ENCODE measurements at places on chromosomes 11 and 22.

- DNase-seq: no peak
Observed at GRCh38 chr22:33570110-33570509, 350.2 kb downstream of the LARGE1 start.

- DNase-seq: peak; percentile 72
Observed at GRCh38 chr22:32265882-32266767, 11.0 kb upstream of the SLC5A4 start.

- DNase-seq: no peak
Observed at GRCh38 chr11:86741839-86742805, 58.2 kb upstream of the PRSS23 start.

- DNase-seq: no peak
Observed at GRCh38 chr22:49328630-49329405, 498.9 kb downstream of the BRD1 start.

DNA sequence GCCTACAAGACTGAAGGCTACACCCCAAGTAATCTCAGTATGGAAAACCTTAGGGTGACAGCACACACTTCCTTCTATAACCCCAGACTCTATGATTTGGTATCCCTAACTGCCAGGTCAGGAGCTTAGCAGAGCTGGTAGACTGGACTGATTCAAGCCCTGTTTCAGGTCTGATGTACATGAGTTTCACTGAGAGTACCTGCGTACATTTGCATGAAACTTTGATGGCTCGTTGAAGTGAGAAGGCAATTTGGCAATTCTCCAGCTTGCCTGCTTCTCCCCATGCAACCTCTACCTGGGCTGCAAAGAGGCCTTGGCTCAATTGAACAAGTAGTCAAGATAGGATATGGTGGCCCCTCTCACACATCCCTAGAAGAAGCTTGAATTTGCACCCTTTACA is 10.2 kb downstream of the FIBIN start:
- DNase-seq: no peak

DNA sequence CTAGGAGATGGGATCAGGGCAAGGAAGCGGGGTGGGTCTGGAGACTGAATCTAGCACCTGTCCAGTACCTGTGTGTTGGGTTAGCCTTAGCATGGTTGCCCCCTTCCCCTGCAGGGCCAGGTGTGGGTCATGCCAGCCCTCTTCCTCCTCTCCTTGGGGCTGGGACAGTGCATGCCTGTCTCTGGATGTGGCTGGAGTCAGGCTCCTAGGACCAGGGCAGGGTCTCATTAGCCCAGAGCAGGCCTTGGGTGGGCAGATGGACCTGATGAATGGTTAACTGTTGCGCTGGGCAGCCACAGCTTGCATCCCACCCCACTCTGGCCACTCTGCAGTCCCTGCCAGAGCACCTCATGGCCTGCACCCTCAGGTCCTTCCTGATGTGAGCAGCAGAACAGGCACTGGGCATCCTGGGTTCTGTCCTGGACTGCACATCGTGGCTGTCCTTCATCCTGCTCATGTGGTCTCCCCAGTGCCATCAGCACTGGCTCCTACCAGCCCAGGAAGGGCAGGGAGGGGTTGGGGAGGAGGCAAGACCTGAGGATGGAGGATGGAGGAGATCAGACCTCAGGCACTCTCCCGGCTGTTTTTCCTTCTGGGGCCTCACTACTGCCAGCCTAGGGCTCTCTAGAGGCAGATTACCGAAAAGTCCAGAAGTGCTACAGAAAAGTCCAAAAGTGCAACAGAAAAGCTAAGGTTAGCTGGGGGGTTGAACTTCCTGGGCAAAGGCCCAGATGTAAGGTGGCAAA is 12.8 kb upstream of the CHRM1 start:
- no peak for DNase-seq

- DNase-seq: peak; percentile 76
Observed at GRCh38 chr11:12680246-12680939, 6.2 kb downstream of the TEAD1 start.

DNA sequence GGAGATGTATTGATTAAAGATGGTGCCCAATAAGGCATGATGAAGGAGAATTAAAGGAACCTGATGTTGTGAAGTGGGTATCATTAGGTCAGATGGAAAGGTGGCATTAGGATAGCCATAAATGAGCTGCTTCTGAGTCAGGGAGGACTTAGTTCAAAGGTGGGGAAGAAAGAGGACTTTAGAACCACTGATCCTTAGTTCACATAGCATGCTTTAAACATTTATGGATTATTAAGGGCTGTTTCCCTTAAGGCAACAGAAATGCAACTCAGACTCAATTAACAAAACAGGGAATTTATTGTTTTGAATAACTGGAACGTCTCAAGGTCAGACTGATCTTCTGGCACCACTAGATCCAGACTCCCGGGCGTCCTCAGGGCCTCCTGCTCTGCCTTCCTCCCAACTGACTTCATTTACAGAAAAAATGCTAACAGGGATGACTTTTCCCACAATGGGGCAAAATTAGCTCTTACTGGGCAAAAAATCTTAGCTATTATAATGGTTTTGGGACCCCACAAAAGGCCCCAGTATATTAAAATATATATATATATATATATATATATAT is 1526.0 kb downstream of the TBC1D22A start:
- peak; percentile 3 for DNase-seq

- DNase-seq: no peak
Observed at GRCh38 chr22:24532075-24532474, 22.9 kb downstream of the GUCD1 start.

- peak; percentile 49 for DNase-seq
Observed at GRCh38 chr11:121650351-121651256, 197.8 kb upstream of the SORL1-AS1 start.

- DNase-seq: no peak
Observed at GRCh38 chr22:43376765-43377547, 33.8 kb upstream of the SCUBE1 start.

- DNase-seq: no peak
Observed at GRCh38 chr22:19173047-19174035, 5.2 kb downstream of the SLC25A1 start.

DNA sequence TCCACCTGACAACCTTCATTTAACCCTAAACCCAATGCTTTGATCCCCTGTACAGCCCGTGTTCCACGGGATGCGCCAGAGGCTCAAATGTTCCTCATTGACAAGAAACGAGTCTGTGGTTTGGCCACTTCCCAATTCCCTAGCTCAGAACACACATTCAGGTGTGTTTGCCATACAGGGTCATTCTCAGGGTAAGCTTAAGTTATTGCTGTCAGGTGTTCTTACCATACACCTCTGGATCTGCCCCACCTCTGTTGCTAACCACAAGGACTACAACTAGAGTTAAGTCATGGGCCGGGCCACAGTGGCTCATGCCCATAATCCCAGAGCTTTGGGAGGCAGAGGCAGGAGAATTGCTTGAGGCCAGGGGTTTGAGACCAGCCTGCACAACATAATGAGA is 45.6 kb upstream of the POLD3 start:
- no peak for DNase-seq

DNA sequence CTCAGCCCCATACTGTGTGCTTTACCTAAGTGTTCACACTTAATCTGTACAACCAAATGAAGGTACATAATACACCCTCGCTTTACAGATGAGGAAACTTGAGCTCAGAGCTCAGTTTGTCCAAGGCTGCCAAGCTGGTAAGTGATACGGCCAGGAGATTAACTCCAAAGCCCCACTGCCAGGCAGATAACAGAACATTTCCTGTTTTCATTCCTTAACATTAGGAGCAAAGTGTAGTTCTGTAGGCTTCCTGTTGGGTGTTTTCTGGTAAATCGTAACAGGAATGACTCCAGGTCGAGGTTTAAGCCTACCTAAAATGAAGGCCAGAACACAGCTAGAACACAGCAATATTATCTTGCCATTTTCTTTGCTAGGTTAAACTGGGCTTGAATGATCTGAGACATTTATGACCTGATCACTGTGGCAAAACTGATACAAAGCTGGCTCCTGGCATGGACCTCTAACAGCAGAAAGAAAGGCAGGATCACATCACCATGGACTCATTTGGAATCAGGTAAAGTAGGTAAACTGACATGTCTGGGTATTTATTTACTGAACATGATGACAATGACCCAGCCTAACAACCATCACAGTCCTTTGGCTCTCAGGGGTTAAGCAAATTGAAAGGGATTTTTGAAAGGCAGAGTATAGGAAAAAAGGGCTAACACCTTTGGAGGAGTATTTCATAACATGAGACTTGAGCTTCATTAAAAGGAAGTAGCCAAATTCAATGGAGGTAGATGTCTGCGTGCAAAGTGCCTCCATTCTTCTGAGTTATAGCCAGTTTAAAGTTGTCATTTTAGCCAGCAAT is 3.9 kb upstream of the NUP50 start:
- DNase-seq: no peak

DNA sequence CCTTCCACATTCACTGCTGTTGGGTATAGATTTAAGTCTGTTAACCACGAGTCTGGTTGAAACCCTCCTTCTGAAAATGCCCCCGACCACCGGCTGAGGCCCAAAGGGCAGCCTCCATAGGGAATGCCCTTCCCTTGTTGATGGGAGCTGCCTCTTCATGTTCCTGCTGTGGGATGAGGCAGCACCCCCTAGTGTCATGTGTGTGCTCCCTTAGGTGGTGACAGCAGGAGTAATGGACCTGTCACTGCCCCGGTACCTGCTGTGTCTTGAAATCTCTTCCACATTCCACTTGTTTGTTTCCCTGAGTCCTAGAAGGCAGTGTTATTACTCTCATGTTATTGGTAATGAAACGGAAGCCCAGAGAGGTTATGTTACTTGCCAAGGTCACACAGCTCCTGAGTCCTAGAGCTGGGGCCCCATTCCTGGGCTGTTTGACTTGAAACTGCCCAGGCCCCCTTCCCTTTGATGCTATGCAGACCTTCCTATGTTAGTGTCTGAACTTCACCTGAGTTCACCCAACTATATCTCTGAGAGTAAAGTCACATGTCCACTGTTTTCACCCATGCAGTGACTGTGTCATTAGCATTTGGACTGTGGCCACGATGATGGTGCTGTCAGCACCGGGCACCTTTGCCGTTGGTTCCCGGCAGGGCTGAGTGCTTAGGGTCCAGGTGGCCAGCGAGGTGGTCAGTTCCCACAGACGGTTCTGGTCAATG is 234.3 kb downstream of the TBC1D22A start:
- no peak for DNase-seq

DNA sequence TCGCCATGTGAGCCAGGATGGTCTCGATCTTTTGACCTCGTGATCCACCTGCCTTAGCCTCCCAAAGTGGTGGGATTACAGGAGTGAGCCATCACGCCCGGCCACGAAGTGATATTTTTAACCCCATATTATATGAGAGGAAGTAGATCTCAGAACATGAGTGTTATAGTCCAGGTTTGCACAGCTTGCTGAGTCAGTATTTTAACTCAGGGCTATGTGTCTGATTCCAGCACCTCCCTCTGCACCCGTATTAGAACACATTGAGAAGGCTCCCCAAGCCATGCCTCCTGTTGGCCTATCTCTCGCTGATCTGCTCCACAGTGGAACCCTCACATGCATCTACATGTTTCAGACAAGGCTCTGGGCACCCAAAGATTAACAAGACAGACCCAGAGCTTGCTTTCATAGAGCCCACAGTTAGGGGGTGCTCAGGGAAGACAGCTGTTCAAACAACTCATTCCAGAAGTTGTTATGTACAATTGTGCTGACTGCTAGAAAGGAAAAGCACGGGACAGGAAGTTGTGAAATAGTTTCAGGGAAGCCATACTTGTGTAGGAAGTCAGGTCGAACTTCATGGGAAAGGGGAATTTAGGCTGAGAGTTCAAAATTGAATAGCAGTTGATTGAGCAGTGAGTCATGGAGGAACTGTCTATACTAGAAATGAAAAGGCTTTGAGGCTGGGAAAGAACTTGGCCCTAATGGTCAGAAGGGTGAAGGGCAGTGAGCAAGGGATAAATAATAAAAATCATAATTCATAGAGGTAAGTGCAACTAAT is 49.3 kb upstream of the CLPB start:
- peak; percentile 11 for DNase-seq

DNA sequence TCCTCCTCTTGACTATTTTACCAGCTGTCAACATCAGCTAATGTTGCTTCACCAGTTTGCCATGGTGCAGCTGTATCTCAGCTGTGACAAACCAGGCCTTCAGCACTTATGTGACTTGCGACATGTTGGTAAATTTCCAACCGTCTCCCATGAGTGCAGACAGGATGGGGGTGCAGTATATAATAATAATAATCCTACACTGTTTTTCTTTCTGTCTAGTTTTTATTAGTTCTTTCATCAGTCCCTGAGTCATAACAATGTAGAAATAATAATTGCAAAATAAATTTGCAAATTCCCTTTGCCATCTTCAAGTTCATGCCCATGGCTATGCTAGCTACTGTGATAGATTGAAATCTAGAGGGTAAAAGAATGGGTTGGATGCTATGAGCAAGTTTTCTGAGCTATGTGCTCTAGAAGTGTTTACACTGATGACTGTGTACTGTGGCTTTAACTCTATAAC is 4.9 kb downstream of the MMP13 start:
- DNase-seq: no peak

GRCh38 chr11:126102436-126102981 is 39.8 kb upstream of the CDON start:
- DNase-seq: peak; percentile 43

- no peak for DNase-seq
Observed at GRCh38 chr11:93054279-93054678, 84.8 kb downstream of the MTNR1B start.

DNA sequence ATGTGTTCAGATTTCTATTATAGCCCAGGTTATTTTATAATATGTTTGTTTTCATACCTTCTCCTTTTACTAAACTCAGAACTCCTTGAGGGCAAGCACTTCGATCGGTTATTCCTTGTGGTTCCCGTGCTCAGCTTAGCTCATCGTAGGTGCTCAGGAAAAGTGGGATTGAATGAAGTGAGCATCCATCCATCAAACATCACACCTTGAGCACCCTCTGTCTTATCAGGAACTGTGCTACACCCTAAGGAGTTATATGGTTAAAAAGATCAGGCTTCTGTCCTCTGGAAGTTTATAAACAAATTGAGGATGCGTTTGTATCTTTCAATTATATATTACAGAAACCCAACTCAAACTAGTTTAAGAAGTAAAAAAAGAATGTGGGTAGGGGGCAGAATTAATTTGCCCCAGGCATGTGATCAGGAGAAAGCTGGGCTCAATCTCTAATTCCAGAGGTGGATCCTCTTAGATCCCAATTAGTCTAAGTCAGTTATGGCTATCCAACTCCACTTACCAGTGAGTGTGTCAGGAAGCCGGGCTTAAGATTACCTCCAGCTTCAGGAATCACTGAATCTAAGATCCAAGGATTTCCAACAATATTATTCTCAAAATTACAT is 59.9 kb upstream of the RRAS2 start:
- DNase-seq: no peak

DNA sequence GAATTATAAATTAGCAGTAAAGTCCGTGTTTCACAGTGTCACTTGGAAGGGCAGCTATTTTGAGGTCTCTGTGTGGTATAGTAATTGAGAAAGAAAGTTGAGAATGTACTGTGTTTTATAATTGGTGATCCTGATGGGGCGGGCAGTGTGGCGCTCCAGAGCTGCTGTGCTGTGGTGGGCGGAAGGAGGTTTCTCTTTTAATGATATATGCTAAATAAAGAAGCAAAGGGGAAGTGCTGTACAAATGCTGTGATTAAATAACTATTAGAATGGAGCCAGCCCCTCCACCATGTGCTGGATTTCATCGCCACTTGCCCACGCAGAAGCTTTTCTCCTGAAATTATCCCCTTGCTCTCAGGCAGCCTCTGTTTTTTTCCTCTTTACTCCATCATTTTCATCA is 24.6 kb downstream of the ATXN10 start:
- DNase-seq: no peak
